Activated effector memory CD4-positive, alpha-beta T cell treated with Interleukin-2 at 50 U/mL for 16 hours (primary cell): ENCODE measurements at places on chromosomes 6 and 20.

DNA sequence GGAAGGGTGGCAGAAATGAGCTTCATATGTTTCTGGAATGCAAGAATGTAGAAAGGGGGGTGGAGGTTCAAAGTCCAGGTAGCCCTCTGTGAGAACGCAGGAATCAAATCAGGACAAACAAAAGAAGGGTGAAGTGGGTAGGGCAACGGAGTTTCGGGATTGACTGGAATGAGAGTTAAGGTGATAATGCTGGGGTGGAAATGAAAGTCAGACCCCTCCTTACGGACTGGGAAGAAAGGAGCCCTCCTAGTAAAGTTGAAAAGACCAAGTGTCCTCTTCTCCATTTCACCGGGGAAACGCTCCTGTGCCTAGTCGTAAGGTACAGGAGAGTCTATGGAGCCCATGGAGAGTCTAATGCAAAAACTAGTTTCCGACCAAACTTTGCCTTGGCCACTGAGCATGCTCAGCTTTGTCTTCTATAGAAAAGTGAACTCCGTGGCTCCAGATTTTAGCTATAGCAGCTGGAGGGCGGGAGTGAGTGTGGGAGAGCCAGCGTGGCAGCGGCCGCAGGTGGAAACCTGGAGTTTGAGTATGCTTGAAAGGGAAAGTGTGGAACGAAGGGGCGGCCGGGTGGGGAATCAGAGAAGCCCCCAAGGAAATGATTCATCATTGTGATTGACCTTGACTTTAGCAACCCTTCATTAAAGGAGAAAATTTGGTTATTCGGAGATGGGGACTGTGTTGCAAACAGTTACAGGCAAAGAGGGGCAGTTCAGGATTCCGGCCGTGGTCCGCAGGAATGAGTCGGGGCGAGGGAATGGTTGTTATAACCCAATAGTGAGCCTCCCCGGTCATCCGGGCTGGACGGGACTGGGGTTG lies 1.3 kb upstream of the LRRC1 start:
- DNase-seq = no peak

GRCh38 chr6:44868335-44868668 lies 459.8 kb upstream of the RUNX2 start:
- no peak for DNase-seq

DNA sequence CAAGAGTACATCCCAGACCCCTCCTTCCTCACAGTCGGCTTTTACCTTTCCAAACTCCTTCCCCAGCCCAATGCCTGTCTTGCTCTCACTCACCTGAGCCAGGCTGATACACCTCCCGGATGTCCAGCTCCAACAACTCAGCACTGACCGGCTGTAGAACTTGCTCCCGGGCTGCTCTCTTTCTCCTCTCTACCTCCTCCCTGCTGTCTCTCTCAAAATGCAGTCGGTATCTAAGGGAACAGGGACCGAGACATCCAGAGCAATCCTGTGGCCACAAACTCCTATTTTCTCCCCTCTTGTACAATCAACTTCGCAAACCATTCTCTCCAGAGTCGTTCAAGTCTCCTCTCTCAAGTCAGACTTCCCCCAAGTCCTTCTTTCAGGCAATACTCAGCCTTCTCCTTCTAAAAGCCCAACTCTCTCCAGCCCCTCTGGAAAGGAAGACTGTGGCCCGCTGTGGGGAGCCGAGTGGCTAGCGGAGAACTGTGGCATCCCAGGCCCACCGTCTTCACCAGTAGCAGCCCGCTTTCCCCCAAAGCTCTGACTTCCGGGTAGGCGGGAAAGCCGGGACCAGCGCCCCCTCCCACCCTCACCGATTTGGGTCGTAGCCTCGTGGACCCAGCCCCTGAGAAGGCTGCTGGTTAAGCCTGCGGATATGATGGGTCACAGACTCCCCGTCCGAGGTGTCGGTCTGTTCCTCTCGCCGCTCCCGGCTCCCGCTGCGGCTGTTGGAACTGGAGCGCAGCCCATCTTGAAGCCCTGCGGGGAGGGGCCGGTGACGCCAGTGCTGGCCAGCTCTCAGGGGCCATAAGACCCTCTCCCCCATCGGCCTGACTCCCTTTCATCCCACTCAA lies 1.1 kb downstream of the GNL1 start:
- DNase-seq = no peak

DNA sequence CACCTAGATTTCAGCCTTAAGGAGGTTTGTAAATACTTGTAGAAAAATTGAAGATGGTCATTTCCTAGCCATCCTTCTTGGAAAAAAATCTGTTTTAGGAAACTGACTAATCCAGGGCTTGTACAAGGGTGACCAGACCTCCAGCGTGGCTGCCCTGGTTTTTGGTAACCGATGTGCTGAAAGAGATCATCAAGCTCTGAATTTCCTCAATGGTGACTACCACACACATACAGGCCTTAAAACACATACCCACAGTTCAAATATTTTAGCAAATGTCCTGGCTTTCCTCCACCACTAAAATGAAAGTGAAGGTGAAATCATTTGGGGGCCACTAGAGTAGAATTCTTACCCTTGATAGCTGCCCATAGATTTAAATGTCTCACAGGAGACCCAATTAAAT lies 215.3 kb upstream of the SUPT3H start:
- DNase-seq = no peak

- DNase-seq = no peak
These were observed 306.0 kb downstream of the FARS2 start for GRCh38 chr6:5567352-5567751.

GRCh38 chr6:30834646-30835045 lies 49.7 kb upstream of the DDR1 start:
- DNase-seq = no peak

DNA sequence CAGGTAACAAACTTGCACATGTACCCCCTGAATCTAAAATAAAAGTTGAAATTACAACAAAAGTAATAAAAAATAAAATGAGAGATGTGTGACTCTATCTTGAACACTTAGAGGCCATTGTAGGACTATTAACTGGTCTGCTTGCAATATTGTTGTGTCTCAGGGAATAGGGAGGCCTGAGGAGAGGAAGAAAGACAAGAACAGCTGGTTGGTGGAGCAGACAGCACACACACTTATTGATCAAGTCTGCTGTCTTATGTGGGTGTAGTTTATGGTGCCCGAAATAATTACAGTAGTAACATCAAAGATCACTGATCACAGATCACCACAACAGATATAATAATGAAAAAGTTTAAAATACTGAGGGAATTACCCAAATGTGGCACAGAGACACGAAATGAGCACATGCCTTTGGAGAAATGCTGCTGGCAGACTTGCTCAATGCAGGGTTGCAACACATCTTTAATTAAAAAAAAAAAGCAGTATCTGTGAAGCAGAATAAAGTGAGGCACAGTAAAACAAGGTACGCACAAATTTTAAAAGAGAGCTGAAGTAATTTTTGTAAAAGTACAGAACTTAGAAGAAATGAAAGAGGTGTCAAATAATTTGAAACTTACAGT lies 110.1 kb upstream of the HDAC2 start:
- DNase-seq = no peak

DNA sequence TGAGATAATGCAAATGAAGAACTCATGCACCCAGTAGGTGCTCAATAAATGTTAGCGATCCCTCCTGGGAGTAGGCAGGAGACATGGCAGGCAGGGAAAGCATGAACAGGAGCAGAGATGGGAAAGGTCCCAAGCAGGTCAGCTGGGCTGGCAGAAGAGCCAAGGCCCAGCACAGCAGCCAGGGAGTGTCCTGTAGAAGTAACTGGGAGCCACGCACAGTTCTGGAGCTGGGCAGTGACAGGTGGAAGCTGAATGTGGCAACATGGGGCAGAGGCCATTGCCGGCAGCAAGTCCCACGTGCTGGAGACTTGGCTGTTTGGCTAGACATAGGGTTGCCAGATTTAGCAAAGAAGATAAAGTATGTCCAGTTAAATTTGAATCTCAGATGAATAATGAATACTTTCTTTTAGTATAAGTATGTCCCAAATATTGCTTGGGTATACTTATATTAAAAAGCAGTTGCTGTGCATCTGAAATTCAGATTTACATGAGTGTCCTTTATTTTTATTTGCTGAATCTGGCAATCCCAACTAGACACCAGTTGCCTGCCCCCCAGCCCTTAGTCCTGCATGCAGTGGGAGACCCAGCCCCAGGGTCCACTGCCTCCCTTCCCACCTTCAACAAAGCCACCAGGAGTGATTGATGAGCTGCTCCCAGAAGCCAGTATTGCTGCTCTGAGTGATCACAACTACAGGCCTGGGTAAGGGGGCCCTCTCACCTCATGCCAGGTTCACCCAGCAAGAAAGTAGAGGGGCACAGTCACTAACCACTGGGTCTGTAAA lies 3.7 kb upstream of the LPIN3 start:
- no peak for DNase-seq

GRCh38 chr20:58981628-58982364 lies 740 bp downstream of the NELFCD start:
- no peak for DNase-seq

DNA sequence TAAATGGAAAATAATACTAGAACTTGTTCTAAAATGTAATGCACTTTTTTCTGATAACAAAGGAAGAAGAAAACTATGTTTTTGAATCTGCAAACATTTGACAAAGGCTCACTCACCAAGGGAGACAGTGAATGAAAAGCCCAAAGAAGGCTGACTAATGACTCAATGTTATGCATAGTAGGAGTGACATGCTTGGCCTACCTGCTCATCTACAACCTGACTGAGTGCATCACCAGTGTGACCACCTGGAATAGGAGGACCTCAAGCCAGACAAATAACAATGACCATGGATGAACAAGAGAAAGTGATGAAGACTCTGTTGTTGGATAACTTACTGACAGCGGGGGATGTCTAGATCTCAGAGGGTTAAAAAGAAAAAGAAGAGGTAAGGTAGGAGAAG lies 157.2 kb downstream of the SIM1 start:
- DNase-seq = no peak

- no peak for DNase-seq
These were observed 38.2 kb downstream of the KIF6 start for GRCh38 chr6:39686976-39687375.

- DNase-seq = no peak
These were observed 669.4 kb downstream of the TFAP2A start for GRCh38 chr6:9745476-9745875.

DNA sequence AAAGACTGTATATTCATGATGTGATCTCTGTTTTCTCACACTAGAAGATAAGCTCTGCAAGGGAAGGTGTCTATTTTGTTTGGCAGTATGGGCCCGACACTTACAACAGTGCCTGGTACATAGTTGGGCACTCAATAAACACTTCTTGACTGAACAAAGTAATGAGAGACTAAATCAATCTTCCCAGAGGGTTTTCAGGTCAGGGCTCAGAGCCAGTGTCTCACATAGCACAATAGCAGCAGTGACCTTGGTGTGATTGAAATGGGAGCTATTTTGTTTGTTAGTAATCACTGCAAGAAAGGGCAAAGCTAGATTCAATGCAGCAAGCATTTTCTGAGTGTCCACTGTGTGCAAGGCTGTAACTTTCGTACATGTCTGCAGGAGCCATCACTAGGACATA lies 26.4 kb upstream of the GCM1 start:
- DNase-seq = no peak

DNA sequence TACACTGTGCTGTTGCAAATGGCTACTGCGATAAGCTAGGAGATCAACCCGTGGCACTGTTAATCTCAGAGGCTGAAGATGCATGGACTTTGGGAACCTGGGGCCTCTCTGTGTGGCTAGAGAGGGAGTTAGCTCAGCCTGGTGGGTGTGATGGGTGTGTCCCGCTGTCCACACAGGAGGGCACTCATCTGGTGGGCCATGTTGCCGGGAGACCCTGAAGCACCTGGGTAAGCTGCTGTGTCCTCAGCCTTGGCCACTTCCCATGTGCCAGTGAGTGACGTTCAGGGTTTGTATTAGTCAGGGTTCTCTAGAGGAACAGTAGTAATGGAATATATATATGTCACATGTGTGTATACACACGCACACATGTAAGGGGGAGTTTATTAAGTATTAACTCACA lies 132.7 kb downstream of the ERMARD start:
- no peak for DNase-seq

DNA sequence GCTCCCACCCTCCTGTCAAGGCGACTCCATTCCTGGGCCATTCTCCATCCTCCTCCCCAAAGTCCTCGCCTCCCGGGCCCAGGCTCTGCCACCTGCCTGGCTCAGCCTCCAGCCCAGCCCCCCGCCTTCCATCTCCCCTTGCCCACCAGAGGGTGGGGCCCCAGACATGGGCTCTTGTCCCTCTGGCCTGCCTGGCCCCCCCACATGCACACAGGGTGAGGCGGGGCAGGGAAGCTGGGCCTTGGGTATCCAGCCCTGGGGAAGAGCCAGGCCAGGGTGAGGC lies 95.2 kb downstream of the YTHDF1 start:
- DNase-seq = no peak

DNA sequence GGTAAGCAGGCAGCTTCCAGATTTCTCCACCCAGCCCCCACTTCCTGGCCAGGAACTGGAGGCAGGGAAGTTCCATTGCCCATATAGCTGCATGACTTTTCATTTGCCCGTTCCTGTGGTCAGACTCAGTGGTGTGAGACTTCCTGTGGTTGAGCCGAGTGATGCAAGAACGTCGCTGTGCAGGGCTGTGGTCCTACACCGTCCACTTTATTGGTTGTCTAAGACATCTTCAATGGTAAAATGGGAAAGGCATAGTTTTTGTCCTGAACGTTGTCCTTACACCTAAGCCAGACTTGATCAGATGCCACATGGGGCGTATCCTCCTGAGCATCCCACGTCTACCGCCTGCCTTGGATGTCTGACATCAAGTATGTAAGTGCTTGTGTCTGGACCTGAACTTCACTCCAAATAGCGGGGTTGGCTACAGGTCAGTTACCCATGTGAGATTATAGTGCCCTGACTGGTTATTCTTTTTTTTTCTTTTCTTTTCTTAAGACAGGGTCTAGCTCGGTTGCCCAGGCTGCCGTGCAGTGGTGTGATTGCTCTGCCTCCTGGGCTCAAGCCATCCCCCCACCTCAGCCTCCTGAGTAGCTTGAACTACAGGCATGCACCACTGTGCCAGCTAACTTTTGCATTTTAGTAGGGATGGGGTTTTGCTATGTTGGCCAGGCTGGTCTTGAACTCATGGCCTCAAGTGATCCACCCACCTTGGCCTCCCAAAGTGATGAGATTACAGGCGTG lies 25.9 kb upstream of the GTSF1L start:
- no peak for DNase-seq

DNA sequence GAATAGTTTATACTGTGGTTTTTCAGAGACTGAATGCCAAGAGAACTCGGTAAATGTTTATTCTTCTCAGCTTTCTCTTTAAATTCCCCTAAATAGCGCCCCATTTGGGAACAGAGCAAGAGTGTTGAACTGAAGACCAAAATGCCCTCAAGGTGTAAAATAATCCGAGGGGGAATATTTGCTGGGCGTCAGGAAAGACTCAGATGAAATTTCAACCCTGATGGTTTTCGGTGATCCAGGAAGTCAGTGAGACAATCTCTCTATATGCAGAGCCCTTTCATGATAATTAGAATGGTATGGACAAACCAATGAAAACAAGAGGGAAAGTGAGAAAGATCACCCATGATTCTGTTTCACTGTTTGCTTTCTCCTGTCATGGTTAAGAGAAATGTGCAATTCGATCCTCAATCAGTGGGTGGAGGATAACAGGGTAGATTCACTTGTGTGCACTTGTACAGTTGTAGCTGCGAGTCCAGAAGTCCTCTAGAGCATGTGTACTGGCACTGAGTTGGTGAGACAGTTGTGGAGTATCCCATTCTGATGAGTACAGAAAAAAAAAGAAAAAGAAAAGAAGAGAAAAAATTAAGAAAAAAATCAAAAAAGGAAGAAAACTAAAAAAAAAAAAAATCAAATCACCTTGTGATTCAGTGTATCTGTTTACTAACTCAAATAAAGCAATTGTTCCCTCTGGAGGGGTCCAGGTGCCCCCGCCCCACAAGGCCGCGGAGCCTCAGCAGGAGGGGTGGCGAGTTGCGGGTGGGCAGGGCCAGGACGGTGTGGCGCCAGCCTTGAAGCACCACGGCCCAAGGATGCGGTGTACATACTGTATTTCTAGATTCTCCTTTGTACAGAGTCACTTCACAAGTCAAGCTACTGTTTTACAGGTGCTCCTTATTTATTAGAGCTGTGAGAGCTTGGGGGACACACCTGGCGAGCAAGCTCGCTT lies 164.9 kb downstream of the SCML4 start:
- no peak for DNase-seq
